Stimulated activated CD4-positive, alpha-beta T cell treated with anti-CD3 and anti-CD28 coated beads, Interleukin-1b, Interleukin-23, amount 100 ng/mL, for 48 hours (primary cell): ENCODE measurements at places on chromosomes 7 and 10.

DNA sequence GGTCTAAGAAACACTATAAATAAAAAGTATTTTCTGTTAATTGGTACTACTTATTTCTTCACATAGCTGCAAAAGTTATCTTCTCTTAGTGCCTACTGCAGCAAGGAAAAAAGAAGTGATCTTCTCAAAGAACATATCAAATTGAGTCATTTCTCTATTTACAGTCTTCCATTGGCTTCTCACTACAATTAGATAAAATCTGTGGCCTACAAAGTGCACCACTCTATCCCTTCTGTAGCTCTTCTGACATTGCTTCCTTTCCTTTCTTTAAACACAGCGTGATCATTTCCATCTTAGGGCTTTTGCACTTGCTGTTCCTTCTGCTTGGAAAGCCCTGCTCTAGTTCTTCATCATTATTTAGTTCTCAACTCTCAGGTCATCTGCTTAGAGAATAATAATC, 44.7 kb downstream of the MXI1 start:
- no peak for DNase-seq

- DNase-seq = no peak
Measured at GRCh38 chr7:29315122-29315891, 120.7 kb downstream of the CHN2 start.

DNA sequence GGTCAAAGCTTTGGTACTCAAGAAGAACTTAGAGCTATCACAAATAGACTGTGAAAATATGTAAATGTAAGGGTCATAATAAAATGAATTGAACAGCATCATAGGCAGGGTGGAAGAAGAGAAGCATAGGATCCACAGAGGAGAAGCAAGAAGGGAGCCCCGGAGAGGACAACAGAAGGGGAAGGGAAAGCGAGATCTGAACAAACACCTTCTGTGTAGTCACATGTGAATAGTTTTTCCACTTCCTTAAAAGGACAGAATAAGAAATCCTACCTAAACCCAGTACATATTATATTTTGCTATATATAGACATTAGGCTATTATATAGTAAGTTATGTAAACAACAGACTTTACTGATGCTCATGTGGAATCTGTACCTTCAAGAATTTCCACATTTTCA, 160.2 kb downstream of the DKK1 start:
- DNase-seq = no peak

GRCh38 chr10:12726971-12727831, 274.3 kb downstream of the CCDC3 start:
- DNase-seq = peak; percentile 65

GRCh38 chr10:3668276-3668965, 116.6 kb downstream of the KLF6 start:
- peak; percentile 55 for DNase-seq

- no peak for DNase-seq
Measured at GRCh38 chr10:49388161-49388560, 7.7 kb downstream of the DRGX start.

DNA sequence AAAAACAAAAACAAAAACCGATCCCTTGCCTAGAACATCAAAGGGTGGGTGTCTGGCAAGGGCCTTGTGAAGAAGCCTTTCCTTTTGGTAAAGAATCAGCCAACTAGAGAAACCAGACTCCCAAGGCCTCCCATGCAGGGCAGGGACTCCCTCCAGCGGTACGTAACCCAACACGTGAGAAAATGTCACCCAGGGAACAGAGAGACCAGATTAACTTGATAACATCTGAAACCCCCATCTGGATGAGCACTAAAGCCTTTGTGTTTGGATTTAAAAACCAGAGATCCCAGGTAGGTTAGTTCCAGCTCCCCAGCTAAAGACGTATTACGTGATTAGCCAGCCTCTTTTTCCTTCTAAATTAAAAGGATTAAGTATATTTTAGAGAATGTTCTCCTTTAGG, 3.0 kb upstream of the HABP2 start:
- no peak for DNase-seq

GRCh38 chr7:33831389-33832141, 73.8 kb upstream of the BMPER start:
- no peak for DNase-seq
